Cardiac atrium fibroblast (primary cell): ENCODE measurements at places on chromosomes 1 and 21. TPM values are rescaled to one million over a fixed set of nuclear protein-coding genes. Genes with fewer than 3 reads are reported as not detected.

Gene TCHH
- total RNA-seq: not detected in 2 replicates

Gene SPSB1
- 16.1 and 25.4 TPM in 2 replicates for total RNA-seq

Gene ADGRB2
- total RNA-seq: 2.5 and 3.9 TPM in 2 replicates

Gene SPRR1A
- not detected in 2 replicates for total RNA-seq

Gene MYBPH
- not detected in 2 replicates for total RNA-seq

Gene HTR6
- not detected in 2 replicates for total RNA-seq

Gene VANGL1
- total RNA-seq: 9.9 and 10.1 TPM in 2 replicates

Gene C4BPA
- under 0.01 TPM in 1 of 2 replicates, not detected in the other for total RNA-seq

Gene LIN28A
- total RNA-seq: not detected in 2 replicates

Gene TCP10L
- not detected in 2 replicates for total RNA-seq

Gene FMO1
- total RNA-seq: not detected in 2 replicates

Gene KRTAP19-6
- not detected in 2 replicates for total RNA-seq

Gene PDE4DIP
- total RNA-seq: 44.4 and 57.8 TPM in 2 replicates

Gene KCNH1
- not detected in 2 replicates for total RNA-seq

Gene OTUD3
- 1.1 and 2.3 TPM in 2 replicates for total RNA-seq

Gene ATPAF1
- 33.5 and 38.5 TPM in 2 replicates for total RNA-seq

Gene IGSF9
- total RNA-seq: 0.16 TPM in 1 of 2 replicates, not detected in the other

Gene ESPN
- 0.18 TPM in 1 of 2 replicates, not detected in the other for total RNA-seq

Gene TMPRSS3
- total RNA-seq: not detected in 2 replicates

Gene CYP4A22
- total RNA-seq: not detected in 2 replicates

Gene LHX4
- total RNA-seq: not detected in 2 replicates

Gene ADAM30
- not detected in 2 replicates for total RNA-seq

Gene C8A
- not detected in 2 replicates for total RNA-seq

Gene DMRTA2
- total RNA-seq: not detected in 2 replicates

Gene NBPF6
- total RNA-seq: under 0.01 TPM in 1 of 2 replicates, not detected in the other

Gene NBPF26
- 6.2 and 7.6 TPM in 2 replicates for total RNA-seq

Gene TSPAN1
- 0.49 TPM in 1 of 2 replicates, not detected in the other for total RNA-seq

Gene NOS1AP
- total RNA-seq: not detected in 2 replicates

Gene INSRR
- not detected in 2 replicates for total RNA-seq

Gene WDR64
- total RNA-seq: not detected in 2 replicates

Gene EFNA3
- total RNA-seq: 0.90 and 2.8 TPM in 2 replicates

Gene ZFP69B
- 2.3 and 3.9 TPM in 2 replicates for total RNA-seq

Gene SHISAL2A
- not detected in 2 replicates for total RNA-seq

Gene FCRL1
- not detected in 2 replicates for total RNA-seq

Gene SYF2
- 29.4 and 31.6 TPM in 2 replicates for total RNA-seq

Gene CNIH3
- 0.18 and 1.6 TPM in 2 replicates for total RNA-seq

Gene RIPPLY3
- total RNA-seq: not detected in 2 replicates

Gene LORICRIN
- not detected in 2 replicates for total RNA-seq

Gene SPRR3
- total RNA-seq: not detected in 2 replicates

Gene CCDC27
- total RNA-seq: not detected in 2 replicates

Gene FYB2
- not detected in 2 replicates for total RNA-seq

Gene NECTIN4
- not detected in 2 replicates for total RNA-seq

Gene WARS2
- 11.4 and 13.8 TPM in 2 replicates for total RNA-seq

Gene TRIM63
- not detected in 2 replicates for total RNA-seq
